Tibial artery (tissue), 4 donors: ENCODE measurements at places on chromosomes 16 and 17.

DNA sequence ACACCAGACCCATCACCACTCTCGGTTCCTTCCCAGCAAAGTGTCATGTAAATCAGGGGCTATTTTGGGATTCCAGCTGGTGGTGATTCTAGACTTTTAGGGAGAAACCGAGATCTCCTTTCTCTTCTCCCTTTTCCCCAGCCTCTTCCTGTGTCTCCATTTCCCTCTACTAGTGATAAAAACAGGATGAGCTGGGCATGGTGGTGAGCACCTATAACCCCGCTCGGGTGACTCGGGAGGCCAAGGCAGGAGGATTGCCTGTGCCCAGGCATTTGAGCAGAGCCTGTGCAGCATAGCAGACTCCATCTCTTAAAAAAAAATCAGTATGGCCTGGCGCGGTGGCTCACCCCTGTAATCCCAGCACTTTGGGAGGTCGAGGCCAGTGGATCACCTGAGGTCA is 6.1 kb downstream of the TBX21 start:
- H3K27ac ChIP-seq, result no peak overlapping the region
- H3K4me3 ChIP-seq, result no peak overlapping the region
- no peaks in the 10 kb centered on the region for H3K36me3 ChIP-seq
- no peaks in the 10 kb centered on the region for H3K27me3 ChIP-seq
- H3K4me1 ChIP-seq, result no peaks in the 10 kb centered on the region
- no peak for DNase-seq

DNA sequence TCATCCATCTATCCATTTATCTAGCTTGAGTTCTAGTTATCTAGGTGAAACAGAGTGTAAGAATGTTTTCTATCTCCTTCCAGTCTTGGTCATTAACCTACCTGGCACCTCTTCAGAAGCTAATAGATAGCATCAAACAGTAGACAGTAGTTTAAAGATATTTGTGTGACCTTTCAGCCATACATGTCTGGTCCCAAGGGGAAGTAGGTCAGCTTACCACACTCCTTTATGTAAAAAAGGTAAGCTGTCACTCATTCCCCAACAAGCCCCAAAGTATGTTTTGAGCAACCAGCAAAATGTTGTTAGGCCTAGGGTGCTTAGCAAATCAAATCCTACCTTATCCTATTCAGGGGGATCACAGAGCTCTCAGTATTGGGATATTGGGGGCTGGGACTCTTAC is 3.5 kb downstream of the KRT33B start:
- H3K27ac ChIP-seq, result no peak overlapping the region
- no peak for DNase-seq
- H3K4me3 ChIP-seq, result no peak overlapping the region
- H3K36me3 ChIP-seq, result no peaks in the 10 kb centered on the region

GRCh38 chr17:48633266-48633677 is 7.1 kb upstream of the HOXB9 start:
- H3K4me1 ChIP-seq, result peaks cover 16% of the 10 kb centered on the region
- H3K4me3 ChIP-seq, result no peak overlapping the region
- H3K27ac ChIP-seq, result no peak overlapping the region
- no peaks in the 10 kb centered on the region for H3K36me3 ChIP-seq
- no peak for DNase-seq

- H3K36me3 ChIP-seq, result no peaks in the 10 kb centered on the region
- H3K27ac ChIP-seq, result no peak overlapping the region
- no peaks in the 10 kb centered on the region for H3K27me3 ChIP-seq
- no peak for DNase-seq
These were observed 41.5 kb upstream of the CDH5 start for GRCh38 chr16:66324815-66325515.

GRCh38 chr16:30983898-30984610 is 953 bp upstream of the HSD3B7 start:
- DNase-seq, result no peak
- H3K36me3 ChIP-seq, result peaks cover 68% of the 10 kb centered on the region
- H3K4me1 ChIP-seq, result peaks cover 10% of the 10 kb centered on the region

GRCh38 chr17:72158895-72159885 is 38.4 kb downstream of the SOX9 start:
- H3K27me3 ChIP-seq, result no peaks in the 10 kb centered on the region
- H3K4me1 ChIP-seq, result no peaks in the 10 kb centered on the region
- no peak for DNase-seq

DNA sequence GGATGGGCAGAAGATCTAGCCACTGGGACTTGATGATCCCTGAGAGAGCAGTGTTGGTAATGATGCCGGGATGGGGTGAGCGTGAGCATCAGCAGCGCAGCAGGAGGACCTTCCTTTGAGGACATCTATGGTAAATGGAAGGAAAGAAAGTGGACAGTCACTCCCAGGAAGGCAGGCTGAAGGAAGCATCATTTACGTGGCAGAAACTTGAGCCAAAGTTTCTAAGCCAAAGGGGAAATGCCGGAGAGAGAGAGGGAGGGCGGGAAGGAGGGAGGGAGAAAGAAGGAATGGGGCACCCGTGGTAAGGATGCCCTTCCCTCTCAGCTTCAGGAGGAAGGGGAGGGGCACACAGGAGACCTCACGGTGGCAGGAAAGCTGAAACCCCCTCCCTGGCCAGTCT is 86.3 kb upstream of the CACNG5 start:
- H3K4me3 ChIP-seq, result no peak overlapping the region
- H3K27ac ChIP-seq, result no peak overlapping the region
- H3K4me1 ChIP-seq, result no peaks in the 10 kb centered on the region
- no peaks in the 10 kb centered on the region for H3K27me3 ChIP-seq

GRCh38 chr17:44448412-44448811 is 54.8 kb downstream of the GPATCH8 start:
- no peaks in the 10 kb centered on the region for H3K4me1 ChIP-seq
- DNase-seq, result no peak
- H3K4me3 ChIP-seq, result no peak overlapping the region
- H3K27me3 ChIP-seq, result no peaks in the 10 kb centered on the region

DNA sequence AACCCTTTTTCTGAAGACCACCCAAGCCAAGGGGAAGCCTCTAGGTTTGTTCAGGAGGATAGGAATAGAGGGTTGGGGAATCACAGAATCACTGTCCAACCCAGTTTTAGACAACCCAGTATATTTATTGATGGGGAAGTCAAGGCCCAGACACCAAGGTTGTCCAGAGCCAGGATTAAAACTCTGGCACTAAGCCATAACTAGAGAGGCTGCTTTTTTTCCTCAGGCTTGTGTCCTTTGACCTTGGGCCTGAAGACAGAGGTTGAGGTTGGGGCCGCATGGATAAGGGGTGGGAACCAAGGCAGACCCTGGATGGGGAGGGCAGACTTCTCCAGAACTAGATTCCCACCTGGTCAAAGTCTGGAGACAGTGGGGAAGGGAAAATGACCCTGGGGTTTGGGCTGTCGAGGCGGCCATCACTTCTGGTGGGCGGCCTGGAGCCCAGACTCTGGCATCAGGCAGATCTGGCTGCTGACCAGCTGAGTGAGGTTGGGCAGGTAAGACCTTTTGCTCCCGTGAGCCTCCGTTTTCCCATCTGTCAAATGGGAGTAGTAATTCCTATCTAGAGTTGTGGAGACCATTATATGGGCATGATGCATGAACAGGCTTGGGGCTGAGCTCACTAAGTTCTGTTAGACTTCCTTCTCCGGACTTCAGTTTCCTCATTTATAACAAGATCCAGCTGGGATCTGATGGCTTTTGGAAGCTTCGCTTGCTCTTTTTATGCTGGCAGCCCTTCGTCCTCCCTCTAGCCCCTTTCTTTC is 17.9 kb downstream of the IGFBP4 start:
- DNase-seq, result no peak
- H3K4me3 ChIP-seq, result no peak overlapping the region
- H3K27me3 ChIP-seq, result peaks cover 7% of the 10 kb centered on the region
- H3K4me1 ChIP-seq, result peaks cover 24% of the 10 kb centered on the region
- H3K36me3 ChIP-seq, result peaks cover 9% of the 10 kb centered on the region

GRCh38 chr16:49687476-49688002 is 168.4 kb downstream of the ZNF423 start:
- H3K4me1 ChIP-seq, result no peaks in the 10 kb centered on the region
- H3K27me3 ChIP-seq, result no peaks in the 10 kb centered on the region
- no peaks in the 10 kb centered on the region for H3K36me3 ChIP-seq
- no peak for DNase-seq
- no peak overlapping the region for H3K4me3 ChIP-seq

DNA sequence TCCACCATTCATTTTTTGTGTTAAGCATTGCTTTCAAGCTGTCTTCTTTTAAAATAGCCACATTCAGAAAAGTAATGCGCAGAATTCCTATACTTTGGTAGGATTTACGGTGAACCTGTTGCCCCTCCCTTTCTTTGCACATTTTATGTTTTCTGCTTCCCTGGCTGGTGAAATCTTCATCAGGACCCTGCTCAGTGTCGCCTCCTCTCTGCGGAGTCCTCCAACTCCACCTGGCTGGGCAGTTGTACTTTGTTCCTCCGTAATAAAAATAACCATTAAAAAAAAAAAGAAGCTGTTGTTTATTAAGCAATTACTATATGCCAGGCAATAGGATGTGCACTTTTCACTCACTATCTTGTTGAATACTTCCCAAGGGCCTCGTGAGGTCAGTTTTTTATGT is 2.9 kb downstream of the UMOD start:
- no peak for DNase-seq
- no peaks in the 10 kb centered on the region for H3K36me3 ChIP-seq
- H3K4me1 ChIP-seq, result no peaks in the 10 kb centered on the region
- no peak overlapping the region for H3K4me3 ChIP-seq
- no peaks in the 10 kb centered on the region for H3K27me3 ChIP-seq
- no peak overlapping the region for H3K27ac ChIP-seq

DNA sequence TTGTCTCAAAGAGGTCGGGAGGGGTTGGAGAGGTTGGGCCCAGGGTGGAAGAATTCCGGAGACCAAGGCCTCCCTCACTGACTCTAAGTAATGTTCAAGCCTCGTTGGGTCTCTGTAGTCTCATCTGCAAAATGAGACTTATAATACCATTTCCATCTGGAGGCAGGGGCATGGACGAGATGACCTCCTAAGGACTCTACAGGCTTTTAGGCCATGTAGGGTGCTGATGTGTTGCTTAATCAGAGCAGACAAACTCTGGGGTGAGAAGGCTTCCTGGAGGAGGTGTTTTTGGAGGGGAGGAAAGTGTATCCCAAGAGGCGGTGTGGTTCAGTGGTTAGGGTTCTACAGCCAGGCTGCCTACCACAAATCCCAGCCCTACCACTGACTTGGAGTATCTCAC is 3.1 kb downstream of the SPPL2C start:
- no peaks in the 10 kb centered on the region for H3K27me3 ChIP-seq
- H3K4me3 ChIP-seq, result no peak overlapping the region
- no peak overlapping the region for H3K27ac ChIP-seq
- DNase-seq, result no peak
- H3K36me3 ChIP-seq, result no peaks in the 10 kb centered on the region

- H3K27me3 ChIP-seq, result no peaks in the 10 kb centered on the region
- no peak overlapping the region for H3K4me3 ChIP-seq
- no peaks in the 10 kb centered on the region for H3K36me3 ChIP-seq
- H3K4me1 ChIP-seq, result no peaks in the 10 kb centered on the region
- no peak for DNase-seq
These were observed 14.9 kb downstream of the NAGPA start for GRCh38 chr16:5018793-5019192.

- no peak for DNase-seq
- H3K36me3 ChIP-seq, result no peaks in the 10 kb centered on the region
- H3K4me3 ChIP-seq, result no peak overlapping the region
- no peaks in the 10 kb centered on the region for H3K4me1 ChIP-seq
- H3K27me3 ChIP-seq, result no peaks in the 10 kb centered on the region
- no peak overlapping the region for H3K27ac ChIP-seq
These were observed 169.1 kb downstream of the MSI2 start for GRCh38 chr17:57425431-57425830.

GRCh38 chr16:28986492-28986891 is 1.6 kb downstream of the LAT start:
- no peaks in the 10 kb centered on the region for H3K4me1 ChIP-seq
- no peaks in the 10 kb centered on the region for H3K27me3 ChIP-seq
- H3K36me3 ChIP-seq, result peaks cover 43% of the 10 kb centered on the region
- DNase-seq, result no peak

DNA sequence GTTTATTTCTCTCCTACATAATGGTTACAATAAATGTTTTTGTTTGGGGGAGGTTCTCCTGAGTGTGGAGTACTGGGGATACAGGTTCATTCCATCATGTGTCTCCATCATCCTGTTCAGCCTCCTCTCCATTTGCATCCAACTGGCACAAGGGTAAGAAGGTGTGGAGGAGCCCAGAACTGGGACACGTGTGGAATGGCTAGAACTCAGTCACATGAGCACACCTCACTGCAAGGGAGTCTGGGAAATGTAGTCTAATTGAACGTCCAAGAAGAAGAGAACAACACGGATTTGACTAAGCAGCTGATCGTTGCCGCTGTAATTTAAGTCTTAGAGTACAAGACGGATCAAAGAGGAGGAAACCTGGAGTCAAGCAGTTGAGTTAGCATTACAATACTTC is 6.1 kb downstream of the OR1A1 start:
- no peak for DNase-seq
- no peaks in the 10 kb centered on the region for H3K27me3 ChIP-seq
- H3K4me3 ChIP-seq, result no peak overlapping the region
- no peaks in the 10 kb centered on the region for H3K36me3 ChIP-seq
- H3K4me1 ChIP-seq, result no peaks in the 10 kb centered on the region

DNA sequence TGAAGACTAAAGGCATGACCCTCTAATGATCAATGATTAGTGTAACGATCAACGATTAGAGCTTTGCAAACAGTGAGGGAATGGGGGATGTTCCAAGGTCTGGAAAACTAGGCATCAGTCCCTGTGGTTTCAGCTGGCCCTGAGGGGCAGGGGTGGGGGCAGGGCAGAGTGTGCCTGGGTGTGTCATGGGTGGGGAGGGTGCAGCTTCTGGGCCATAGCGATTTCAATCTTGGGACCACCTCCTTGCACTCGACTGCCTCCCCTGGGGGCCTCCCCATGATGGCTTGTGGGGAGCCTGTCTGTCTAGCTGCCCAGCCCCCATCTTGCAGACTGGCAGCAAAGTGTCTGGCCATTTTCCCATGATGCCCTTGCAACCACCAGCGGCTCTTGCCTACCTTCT is 8.4 kb downstream of the TAC4 start:
- no peaks in the 10 kb centered on the region for H3K27me3 ChIP-seq
- H3K36me3 ChIP-seq, result peaks cover 4% of the 10 kb centered on the region
- no peak for DNase-seq

DNA sequence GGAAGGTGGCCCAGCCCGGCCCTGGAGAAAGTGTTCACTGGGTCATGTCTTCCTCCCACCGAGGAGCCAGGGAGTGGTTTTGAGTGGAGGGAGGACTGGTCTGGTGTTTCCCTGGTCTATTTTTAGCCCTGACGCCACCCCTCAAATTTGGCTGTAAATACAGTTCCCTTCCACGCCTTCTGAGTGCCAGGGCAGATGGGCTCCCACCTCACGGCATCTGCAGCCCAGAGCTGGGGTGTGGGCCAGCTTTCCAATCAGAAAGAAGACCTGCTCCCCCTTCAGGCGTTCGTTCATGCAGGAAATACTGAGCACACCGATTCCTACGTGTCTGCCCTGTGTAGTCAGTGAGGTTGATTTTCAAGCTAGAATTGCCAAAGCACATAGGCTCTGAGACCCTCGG is 53.7 kb downstream of the SNX20 start:
- no peak overlapping the region for H3K4me3 ChIP-seq
- no peaks in the 10 kb centered on the region for H3K27me3 ChIP-seq
- peak; percentile 89 for DNase-seq
- peaks cover 41% of the 10 kb centered on the region for H3K36me3 ChIP-seq
- H3K4me1 ChIP-seq, result peaks cover 20% of the 10 kb centered on the region
- H3K27ac ChIP-seq, result peak overlapping the region; percentile 47

GRCh38 chr17:77164483-77165091 is 23.8 kb downstream of the SEC14L1 start:
- H3K4me3 ChIP-seq, result no peak overlapping the region
- no peak for DNase-seq
- no peaks in the 10 kb centered on the region for H3K4me1 ChIP-seq
- no peak overlapping the region for H3K27ac ChIP-seq
- no peaks in the 10 kb centered on the region for H3K27me3 ChIP-seq
- H3K36me3 ChIP-seq, result peaks cover 4% of the 10 kb centered on the region
